ENCODE measurements at places on chromosomes 2 and 18.

GRCh38 chr18:26506012-26506411 is 42.3 kb downstream of the KCTD1 start:
- no peak for DNase-seq

DNA sequence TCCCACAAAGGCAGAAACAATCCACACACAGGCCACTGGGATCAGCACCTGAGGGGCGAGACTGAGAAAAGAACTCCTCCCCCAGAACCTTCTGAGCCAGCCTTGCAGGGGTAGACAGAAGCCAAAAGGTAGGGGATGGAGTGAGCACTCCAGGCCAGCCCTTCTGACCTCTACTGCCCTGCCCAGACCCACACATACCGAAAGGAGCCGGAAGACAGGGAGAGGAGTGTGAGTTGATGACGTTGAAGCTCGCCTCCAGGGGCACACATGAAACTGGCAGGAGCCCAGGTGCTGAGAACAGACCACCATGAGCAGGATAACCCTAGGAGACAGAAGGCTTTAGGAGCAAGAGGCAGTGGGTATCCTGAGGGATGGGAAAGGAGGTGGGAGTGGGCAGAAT is 1.8 kb downstream of the SLC23A3 start:
- DNase-seq = no peak

DNA sequence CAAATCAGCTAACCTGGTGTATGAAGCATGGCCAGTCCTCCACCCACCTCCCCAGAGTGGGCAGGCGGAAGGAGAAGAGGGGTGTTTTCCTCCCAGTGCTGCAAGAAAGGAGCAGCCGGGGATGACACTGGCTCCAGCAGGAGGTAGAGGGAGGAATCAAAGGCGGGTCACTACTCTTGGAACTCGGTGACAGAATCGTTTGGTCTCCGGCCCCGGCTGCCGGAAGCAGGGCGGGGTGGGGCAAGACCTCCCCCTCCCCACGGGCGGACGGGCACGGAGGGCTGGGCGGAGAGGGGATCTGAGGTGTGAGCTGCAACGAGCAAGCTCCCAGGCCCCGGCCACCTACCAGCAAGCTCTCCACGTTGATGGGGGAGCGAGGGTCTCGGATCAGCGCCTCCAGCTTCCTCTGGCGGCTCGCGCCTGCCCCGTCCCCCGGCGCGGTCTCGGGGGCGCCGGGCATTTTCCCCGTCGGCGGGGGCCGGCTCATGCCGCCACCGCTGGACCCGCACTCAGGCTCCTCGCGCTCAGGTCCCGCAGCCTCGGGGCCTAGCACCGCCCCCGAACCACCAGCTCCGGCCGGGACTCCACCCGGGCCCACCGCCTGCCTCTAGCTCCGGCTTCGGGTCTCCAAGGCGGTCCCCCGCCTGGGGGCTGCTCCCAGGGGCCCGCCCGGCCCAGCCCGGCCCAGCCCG is 640 bp downstream of the ROCK2 start:
- DNase-seq = peak; percentile 7

- DNase-seq = peak; percentile 96
These were observed at the start of gene CHMP1B for GRCh38 chr18:11851146-11851805. Gene CHMP1B, plus strand, starts transcription at chr18:11851413. Its CDS starts 99 bp downstream, at chr18:11851512.

GRCh38 chr2:189439342-189439741 is 1.9 kb upstream of the WDR75 start:
- no peak for DNase-seq

GRCh38 chr2:38146275-38146906 is 70.4 kb upstream of the CYP1B1 start:
- DNase-seq = no peak

- DNase-seq = no peak
These were observed 97.4 kb downstream of the FSIP2 start for GRCh38 chr2:185835974-185836373.

GRCh38 chr2:177797808-177798207 is 274.8 kb downstream of the PDE11A start:
- no peak for DNase-seq

DNA sequence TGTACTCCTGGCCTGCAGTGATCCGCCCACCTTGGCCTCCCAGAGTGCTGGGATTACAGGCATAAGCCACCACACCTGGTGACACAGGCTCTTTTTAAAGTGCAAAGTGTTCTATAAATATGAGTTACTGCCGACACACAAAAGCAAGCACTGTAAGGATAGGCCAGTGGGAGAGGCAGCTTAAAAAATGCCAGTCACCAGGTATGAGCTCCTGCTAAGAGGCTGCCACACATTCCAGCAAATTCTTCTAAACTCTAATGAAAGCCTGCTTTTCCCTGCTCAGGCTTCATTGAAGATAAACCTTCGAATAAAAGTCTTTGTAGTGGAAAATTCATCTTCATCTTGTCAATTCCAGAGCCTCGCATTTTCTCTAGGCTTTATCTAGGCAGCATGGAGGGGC is 203.0 kb upstream of the PID1 start:
- no peak for DNase-seq

DNA sequence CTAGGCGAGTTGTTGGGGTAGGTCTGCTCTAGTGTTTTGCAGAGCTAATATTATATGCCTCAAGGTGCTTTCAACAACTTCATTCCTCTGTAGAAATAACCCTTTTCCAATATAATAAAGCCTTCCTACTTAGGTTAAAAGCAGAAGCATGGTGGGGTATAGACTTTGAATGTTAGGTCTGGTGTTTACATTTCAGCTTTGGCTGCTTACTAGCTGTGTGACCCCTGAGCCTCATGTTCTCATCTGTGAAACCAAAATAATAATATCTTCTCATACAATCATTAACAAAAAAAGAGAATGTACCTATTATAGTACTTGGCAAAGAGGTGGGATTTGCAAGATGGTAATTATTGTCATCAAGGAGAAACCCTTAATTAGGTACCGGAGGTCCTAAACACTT is 386.6 kb downstream of the NBAS start:
- DNase-seq = no peak

GRCh38 chr2:69601179-69601612 is 42.3 kb downstream of the AAK1 start:
- DNase-seq = no peak

GRCh38 chr2:164606557-164606956 is 14.7 kb downstream of the GRB14 start:
- no peak for DNase-seq

- no peak for DNase-seq
These were observed 265.4 kb downstream of the ZNF385B start for GRCh38 chr2:179596018-179596417.

GRCh38 chr18:35073186-35074105 is 32.2 kb downstream of the MAPRE2 start:
- DNase-seq = no peak

DNA sequence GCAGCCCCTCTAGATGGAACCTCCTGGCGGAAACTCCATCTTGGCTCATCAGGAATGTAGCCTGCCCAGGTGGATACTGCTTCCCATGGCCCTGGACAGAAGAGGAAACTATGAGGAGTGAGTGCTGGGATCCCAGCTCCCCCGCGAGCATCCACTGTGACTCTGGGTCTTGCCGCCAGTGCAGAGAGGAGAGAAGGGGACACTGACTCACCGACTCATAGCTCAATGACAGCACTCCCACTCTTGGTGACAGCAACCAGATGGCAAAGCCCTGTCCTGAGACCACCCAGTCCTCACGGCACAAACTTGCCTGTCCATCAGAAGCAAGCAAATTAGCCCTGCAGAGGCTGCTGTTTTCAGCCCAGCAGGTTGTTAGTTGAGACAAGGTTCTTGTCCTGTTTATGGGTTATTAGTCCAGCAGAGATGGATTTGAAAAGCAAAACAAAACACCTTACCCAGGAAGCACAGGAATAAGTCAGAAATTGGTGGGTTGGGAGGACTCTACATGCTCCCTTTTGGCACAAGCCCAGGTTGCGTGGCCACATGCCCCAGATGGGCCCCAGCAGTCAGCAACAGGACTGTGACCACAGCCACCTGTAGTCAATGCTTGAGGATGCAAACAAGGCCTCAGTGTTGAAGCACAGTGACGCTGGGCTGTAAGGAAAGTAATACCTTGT is 111.5 kb upstream of the GLI2 start:
- no peak for DNase-seq

DNA sequence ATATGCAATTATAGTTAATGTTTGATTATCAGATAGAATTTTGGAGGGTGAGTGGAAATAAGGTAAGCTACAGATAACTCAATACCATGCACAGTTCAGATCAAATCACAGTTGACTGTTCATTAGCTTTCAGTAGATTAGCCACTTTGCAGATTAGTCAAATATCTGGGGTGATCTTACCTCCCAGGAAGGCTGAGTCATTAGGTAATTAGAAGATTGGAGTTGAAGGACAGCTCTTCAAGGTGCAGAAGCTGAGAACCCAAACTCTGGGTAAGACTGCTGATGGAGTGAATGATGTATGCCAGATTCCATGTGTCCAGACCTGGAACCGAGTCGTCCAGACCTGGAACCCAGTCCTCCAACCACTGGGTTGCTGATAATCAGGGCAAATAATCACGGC is 262.8 kb upstream of the UBE2E3 start:
- no peak for DNase-seq

GRCh38 chr2:180205621-180206235 is 198.6 kb upstream of the CWC22 start:
- DNase-seq = no peak

All from stimulated activated CD8-positive, alpha-beta memory T cell treated with anti-CD3 and anti-CD28 coated beads, Interleukin-4, amount 100 ng/mL, for 24 hours (primary cell).